Left renal pelvis (tissue), 4 donors: ENCODE measurements at places on chromosomes 6 and 20. TPM values are rescaled to one million over a fixed set of nuclear protein-coding genes. Genes with fewer than 3 reads are reported as not detected.

GRCh38 chr20:906001-906520, 10.1 kb downstream of the ANGPT4 start:
- no peak for DNase-seq

GRCh38 chr20:8342391-8342790, 210.3 kb downstream of the PLCB1 start:
- no peak for DNase-seq

The ARMC2 gene
- polyA plus RNA-seq = 15.0 TPM

- DNase-seq = no peak
These were observed 19.6 kb upstream of the FERMT1 start for GRCh38 chr20:6142348-6142993.

DNA sequence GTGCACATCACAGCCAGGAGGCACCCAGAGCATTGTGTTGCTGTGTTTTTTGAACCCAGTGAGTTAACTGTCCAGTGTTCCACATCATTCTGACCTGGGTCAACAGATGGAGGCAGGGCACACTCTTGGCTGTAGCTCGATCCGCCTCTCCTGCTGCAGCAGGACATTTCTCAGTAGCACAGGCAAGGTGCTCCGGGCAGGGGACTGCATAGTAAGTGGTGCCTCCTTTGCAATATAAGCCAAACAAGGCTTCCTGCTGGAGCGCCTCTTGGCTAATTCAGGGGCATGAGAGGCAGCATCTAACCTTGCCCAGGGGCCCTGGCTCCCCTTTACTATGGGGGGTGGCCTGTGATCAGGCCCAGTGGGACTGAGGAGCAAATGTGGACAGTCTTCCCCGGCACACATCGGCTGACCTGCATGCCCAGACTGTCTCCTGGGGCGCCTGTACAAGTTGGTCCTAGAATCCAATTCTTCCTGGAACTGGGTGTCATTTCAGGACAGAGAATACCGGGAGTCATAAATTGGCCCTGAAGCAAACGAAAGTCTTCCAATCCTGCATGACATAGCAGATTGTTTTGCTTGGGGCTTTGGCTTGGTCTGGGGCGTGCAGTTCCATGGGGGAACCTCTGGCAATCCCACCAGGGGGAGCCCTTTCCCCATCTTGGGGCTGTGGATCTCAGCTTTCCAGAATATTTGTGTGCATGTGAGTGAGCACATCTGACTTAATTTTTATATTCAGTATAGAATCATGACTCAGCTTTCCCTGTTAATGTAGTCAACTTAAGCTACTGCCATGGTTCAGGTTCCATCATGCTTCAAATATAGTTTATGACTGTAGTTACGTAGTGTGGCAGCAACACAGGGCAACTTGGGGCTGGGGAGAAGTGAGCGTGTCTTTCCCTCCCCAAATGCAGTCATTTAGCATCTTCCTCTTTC, 56.0 kb upstream of the DDR1 start:
- peak; percentile 69 for DNase-seq

GRCh38 chr20:41061155-41061554, 32.5 kb downstream of the TOP1 start:
- no peak for DNase-seq

The CENPW gene
- polyA plus RNA-seq = 27.3 TPM

DNA sequence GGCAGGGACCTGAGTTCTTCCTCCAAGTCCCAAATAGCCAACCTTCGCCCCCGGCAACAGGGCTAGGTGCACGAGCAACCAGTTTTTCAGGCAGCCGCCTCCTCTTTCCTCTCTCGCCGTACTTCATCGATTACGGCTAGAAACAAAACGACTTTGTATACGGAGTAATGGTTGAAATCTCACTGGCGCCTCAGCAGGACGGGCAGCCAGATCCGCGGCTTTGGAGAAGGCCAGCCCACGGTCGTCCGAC, 333 bp upstream of the SMIM13 start:
- no peak for DNase-seq

The TP53TG5 gene
- polyA plus RNA-seq = 0.69 TPM

GRCh38 chr6:44489910-44490604, 102.6 kb downstream of the CDC5L start:
- no peak for DNase-seq

The MTFR2 gene
- polyA plus RNA-seq = 1.8 TPM

DNA sequence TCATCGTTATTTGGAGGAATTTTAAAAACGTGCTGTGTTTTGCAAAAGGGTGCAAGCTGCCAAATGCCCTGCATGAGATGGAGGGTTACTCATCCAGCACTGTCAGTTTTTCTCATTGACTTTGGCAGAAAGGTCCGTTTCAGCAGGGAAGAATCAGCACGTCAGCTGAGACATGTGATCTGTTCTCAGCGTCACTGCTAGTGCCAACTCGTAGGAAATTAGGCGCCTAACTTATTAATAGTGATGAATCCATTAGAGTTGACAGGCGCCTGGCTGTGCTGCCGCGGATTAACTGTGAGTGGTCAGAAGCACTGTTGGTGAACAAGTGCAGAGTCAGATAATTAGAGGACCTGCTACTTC, 175.5 kb upstream of the FOXQ1 start:
- no peak for DNase-seq

DNA sequence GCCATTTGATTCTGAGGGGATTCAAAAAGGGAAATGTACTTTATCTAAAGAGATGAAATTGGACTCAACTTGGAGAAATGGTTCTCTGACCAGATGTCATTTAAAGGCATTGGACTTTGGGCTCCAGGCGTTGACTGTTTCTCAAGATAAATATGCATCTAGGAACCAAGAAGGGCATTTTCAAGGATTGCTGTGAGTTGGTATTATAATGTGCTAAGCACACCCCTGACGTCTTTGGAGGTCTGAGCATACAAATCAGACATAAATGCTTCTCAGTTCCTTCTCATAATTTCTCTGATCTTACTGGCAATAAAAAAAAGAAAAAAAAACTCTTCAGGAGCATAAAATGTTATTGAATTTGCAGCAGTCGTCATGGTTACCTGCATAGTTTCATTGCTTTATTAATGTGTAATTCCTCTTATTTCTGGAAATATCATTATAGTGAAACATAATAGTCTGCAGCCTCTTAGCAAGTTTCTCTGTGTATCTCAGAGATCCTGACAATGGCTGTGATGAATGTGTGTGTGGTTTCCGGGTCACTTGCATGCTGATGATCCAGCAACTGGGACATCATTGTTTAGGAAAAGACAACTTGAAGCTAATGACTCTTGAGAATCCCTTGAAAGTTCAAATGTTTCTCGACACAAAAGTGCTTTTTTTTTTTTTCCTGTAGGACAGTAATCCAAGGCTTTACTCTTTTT, 136.0 kb downstream of the AIG1 start:
- peak; percentile 49 for DNase-seq

- DNase-seq = no peak
These were observed 66.4 kb upstream of the SLC22A23 start for GRCh38 chr6:3523271-3523670.

The KIF6 gene
- 0.72 TPM for polyA plus RNA-seq

The PPP1R3G gene
- polyA plus RNA-seq = 2.4 TPM

- DNase-seq = no peak
These were observed 70.5 kb downstream of the FAM217A start for GRCh38 chr6:4008324-4009047.

The C6orf15 gene
- not detected for polyA plus RNA-seq

The OPN5 gene
- 0.57 TPM for polyA plus RNA-seq

GRCh38 chr6:158803733-158804143, 15.4 kb downstream of the EZR start:
- DNase-seq = no peak

DNA sequence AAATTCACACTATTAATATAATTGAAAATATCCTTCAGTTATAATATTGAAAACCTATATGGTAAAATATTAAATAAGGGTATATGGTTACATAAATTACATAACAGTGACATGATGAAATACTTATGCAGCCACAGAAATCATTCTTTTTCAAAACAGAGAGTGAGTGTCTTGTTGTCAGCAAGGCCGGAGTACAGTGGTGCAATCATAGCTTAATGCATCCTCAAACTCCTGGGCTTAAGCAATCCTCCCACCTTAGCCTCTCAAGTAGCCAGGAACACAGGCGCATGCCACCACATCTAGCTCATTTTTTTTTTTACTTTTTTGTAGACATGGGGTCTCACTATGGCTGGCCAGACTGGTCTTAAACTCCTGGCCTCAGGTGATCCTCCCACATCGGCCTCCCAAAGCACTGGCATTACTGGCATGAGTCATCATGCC, 40.4 kb downstream of the FAM8A1 start:
- no peak for DNase-seq

DNA sequence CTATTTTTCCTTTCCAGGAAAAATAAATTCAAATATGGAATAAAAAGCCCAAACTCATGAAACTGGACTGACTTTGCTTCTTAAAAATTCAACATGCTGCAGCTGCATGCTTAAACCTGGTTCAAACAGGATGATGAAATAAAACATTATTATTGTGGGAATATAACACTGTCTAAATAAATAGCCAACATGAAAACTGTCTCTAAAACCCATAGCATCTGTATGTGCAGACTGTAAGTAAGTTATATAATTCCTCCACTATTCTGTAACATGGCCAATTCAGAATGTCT, 30.4 kb upstream of the AHI1 start:
- DNase-seq = no peak

The RSPH4A gene
- 2.8 TPM for polyA plus RNA-seq

DNA sequence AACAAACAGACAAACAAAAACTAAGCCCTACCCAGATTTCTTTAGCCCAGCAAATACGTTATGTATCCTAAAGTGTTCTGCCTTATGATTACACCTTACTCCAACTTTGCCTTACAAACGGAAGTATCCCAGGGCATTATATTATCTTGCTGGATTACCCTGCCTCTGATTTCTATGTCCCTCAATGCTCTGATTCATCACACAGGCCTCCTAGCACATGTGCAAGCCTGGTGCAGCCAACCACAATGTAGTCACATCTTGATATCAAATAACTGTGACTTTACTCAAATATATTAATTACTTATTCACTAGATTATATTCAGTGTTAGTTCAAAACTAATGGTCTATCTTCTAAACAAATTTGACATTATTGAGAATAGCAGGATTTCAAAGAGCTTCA, 598.6 kb downstream of the TBC1D32 start:
- DNase-seq = no peak

- DNase-seq = no peak
These were observed 776.4 kb upstream of the NRSN1 start for GRCh38 chr6:23349521-23350147.

- DNase-seq = no peak
These were observed 31.3 kb downstream of the STX11 start for GRCh38 chr6:144181639-144182038.

The ID4 gene
- polyA plus RNA-seq = 41.8 TPM

- no peak for DNase-seq
These were observed 32.0 kb downstream of the KIF16B start for GRCh38 chr20:16541226-16541625.

DNA sequence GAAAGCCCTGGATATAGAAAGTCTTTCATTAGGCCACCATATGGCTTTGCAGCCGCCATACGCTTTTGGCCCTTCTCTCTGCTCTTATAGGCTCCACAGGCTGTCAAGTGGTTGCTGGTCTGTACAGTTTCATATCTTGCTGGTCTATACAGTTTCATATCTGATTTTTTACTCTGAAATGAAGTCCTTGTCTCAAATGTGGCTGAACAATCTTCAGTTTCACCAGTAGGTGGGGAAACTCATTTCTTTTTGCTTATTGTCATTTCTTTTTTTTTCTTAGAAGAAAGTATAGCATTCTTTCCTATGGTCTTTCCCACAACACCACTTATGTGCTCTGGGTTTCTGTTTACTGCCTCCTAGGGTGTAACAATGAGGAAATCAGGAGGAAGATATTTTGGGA, 771.4 kb upstream of the MMS22L start:
- no peak for DNase-seq

The AVP gene
- not detected for polyA plus RNA-seq

- DNase-seq = no peak
These were observed 361.4 kb upstream of the KCNQ5 start for GRCh38 chr6:72260489-72260888.

The POU3F2 gene
- polyA plus RNA-seq = 0.04 TPM

The RAE1 gene
- 57.0 TPM for polyA plus RNA-seq

DNA sequence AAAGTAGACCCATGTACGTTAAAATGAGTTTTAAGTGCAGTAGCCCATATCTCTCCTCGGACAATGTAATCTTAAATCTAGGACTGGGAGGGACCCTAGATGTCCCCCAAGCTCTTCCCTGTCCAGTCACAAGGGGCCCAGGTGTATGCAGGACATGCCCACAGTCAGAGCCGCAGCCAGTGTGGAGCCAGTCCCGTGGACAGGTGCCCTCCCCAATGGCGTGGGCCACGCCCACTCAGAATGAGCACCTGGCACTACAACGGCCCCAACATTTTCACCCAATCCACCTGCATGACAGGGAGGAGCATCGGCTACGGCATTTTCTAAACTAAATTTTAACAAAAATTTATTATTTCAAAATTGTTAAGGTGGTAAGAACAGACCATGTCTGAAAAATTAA, 53.2 kb downstream of the WDR27 start:
- DNase-seq = no peak

The NKX2-2 gene
- polyA plus RNA-seq = not detected

DNA sequence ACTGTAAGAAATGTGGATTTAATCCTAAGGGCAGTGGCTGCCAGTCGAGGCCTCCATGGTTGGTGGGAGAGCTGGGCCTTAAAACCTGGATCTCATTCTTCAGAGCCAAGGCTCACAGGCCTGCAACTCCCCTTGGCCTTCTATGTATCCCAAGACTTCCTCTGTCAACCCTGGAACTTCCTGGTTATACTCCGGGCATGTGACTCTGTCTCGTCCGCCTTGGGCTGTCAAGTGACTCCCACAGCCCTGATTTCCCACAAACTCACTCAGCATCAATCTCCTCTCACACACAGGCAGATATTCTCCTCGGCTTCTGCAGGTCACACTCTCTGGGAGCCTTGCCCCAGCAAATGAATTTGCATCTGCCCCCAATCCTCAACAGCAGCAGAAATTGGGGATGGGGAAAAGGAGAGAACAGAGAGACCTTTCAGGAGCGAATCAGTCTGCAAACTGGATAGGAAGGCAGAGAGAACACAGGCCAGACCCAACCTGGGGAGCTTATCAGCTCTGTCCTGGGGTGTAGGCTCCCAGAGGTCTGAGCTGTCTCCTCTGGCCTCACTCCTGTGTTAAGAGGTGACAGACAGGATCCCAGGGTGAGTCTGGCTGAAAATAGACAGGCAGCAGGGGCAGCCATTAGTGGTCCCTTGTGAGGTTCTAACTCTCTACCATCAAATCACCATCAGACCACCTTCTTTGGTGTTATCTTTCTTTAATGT, 30.4 kb upstream of the PREX1 start:
- no peak for DNase-seq

- no peak for DNase-seq
These were observed 36.4 kb downstream of the DCBLD1 start for GRCh38 chr6:117518870-117519269.

GRCh38 chr20:10059006-10059405, 24.2 kb downstream of the ANKEF1 start:
- DNase-seq = no peak
